ENCODE measurements at places on chromosomes 5 and 9. TPM values are rescaled to one million over a fixed set of nuclear protein-coding genes. Genes with fewer than 3 reads are reported as not detected.
A peak's percentile ranks its signal among the peaks of the same experiment; 100 is the strongest.

GRCh38 chr5:82519558-82519957, 241.4 kb upstream of the RPS23 start:
- no peaks in the 10 kb centered on the region for H3K4me1 ChIP-seq
- no peak overlapping the region for H3K4me3 ChIP-seq
- H3K27me3 ChIP-seq, result no peaks in the 10 kb centered on the region
- no peaks in the 10 kb centered on the region for H3K36me3 ChIP-seq
- no peak overlapping the region for H3K27ac ChIP-seq

GRCh38 chr5:35859101-35859661, 2.5 kb downstream of the IL7R start:
- peak overlapping the region; percentile 16 for H3K4me3 ChIP-seq
- no peaks in the 10 kb centered on the region for H3K27me3 ChIP-seq
- no peaks in the 10 kb centered on the region for H3K4me1 ChIP-seq
- H3K36me3 ChIP-seq, result no peaks in the 10 kb centered on the region

- no peak for DNase-seq
- H3K27ac ChIP-seq, result no peak overlapping the region
- H3K4me3 ChIP-seq, result no peak overlapping the region
Measured at GRCh38 chr9:71814226-71814625, 45.9 kb upstream of the CEMIP2 start.

GRCh38 chr5:17123010-17123409, 94.4 kb upstream of the BASP1 start:
- peak; percentile 45 for DNase-seq
- no peak overlapping the region for H3K4me3 ChIP-seq
- no peaks in the 10 kb centered on the region for H3K27me3 ChIP-seq
- H3K36me3 ChIP-seq, result no peaks in the 10 kb centered on the region

- H3K4me1 ChIP-seq, result no peaks in the 10 kb centered on the region
- no peak overlapping the region for H3K4me3 ChIP-seq
- no peaks in the 10 kb centered on the region for H3K27me3 ChIP-seq
- no peaks in the 10 kb centered on the region for H3K36me3 ChIP-seq
Measured at GRCh38 chr5:107937204-107937603, 266.5 kb upstream of the EFNA5 start.

- no peak overlapping the region for H3K4me3 ChIP-seq
- H3K27me3 ChIP-seq, result no peaks in the 10 kb centered on the region
- DNase-seq, result no peak
- H3K36me3 ChIP-seq, result no peaks in the 10 kb centered on the region
- no peaks in the 10 kb centered on the region for H3K4me1 ChIP-seq
Measured at GRCh38 chr5:60208716-60209115, 315.2 kb upstream of the PDE4D start.

- H3K4me1 ChIP-seq, result no peaks in the 10 kb centered on the region
- no peak for DNase-seq
- H3K36me3 ChIP-seq, result no peaks in the 10 kb centered on the region
- H3K4me3 ChIP-seq, result no peak overlapping the region
Measured at GRCh38 chr9:116891424-116891823, 204.3 kb downstream of the TRIM32 start.

DNA sequence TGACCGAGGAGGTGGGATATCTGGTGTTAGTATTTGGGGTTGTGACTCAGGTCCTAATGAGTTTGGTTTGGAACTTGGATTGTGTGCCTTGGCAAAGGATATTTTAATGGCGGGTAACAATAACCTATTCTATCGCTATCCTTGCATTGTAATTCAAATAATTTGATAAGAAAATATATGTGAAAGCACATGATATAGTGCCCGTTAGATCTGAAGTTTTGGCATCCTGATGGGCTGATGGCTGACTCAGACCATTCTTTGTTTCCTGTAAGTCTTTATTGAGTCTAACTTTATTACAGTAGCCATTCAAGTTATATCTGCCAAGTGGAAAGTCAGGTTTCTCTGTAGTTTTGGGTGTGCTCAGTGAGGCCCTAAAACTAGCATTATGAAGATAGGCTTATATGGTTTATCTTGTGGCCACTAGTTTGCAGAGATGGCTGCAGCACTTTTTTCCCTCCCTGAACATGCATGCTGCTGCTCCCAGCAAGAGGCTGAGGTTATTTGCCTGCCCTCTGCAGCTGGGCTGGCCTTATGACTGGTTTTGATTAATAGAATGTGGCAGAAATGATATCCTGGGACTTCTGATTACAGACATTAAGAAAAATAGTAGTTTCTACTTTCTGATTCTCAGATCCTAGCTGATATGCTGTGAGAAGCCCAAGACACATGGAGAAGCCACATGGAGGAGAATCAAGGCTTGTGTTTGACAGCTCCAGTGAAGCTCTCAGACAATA, 46.6 kb downstream of the CFAP95 start:
- H3K27ac ChIP-seq, result no peak overlapping the region
- DNase-seq, result no peak
- no peaks in the 10 kb centered on the region for H3K27me3 ChIP-seq
- no peaks in the 10 kb centered on the region for H3K4me1 ChIP-seq

DNA sequence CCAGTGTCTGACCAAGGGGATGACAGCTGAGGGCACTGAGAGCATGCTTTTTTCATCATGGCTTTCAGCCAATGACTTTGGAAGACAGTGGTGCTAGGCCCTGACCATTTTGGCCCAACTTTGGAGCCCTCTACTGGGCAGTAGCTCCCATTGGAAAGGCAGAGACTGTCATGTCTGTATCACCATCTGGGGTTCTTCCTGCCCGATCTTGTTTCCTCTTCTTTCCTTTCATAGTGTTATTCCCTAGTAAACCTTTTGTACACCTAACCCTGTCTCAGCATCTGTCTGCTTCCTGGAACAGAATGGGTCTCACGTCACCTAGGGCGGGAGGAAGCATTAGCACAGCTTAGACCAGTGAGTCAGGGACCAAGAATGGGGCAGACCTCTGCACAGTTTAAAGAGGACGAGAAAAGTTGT, 97.4 kb upstream of the MAST4 start:
- H3K27ac ChIP-seq, result no peak overlapping the region
- DNase-seq, result no peak
- H3K27me3 ChIP-seq, result no peaks in the 10 kb centered on the region
- no peaks in the 10 kb centered on the region for H3K4me1 ChIP-seq

- peaks cover 16% of the 10 kb centered on the region for H3K36me3 ChIP-seq
- H3K27me3 ChIP-seq, result no peaks in the 10 kb centered on the region
- H3K4me3 ChIP-seq, result no peak overlapping the region
- H3K27ac ChIP-seq, result peak overlapping the region; percentile 82
- DNase-seq, result peak; percentile 67
Measured at GRCh38 chr5:65811885-65812284, 89.9 kb downstream of the NLN start.

DNA sequence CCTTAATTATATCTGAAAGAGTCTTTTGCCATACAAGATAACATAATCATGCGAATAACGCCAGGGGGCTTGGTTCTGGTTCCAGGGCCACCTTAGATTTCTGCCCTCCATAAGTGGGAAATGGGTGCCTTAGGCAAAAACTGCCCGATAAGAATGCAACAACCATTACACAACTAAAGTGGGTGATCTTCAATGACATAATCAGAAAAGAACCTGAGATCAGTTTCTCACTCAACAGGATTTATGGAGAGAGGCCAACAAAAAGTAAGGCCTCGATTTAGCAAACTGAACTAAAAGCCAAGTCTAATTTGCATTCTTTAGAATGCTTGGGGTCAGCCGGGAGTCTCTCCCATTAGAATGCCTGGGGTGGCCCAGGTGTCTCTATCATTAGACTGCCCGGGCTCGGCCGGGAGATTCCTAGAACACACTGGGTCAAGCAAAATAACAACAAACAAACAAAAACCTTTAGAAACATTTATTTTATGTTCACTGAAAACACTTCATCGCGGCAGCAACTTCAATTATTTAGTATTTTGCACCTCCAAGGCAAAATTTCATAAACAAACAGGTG, 194.8 kb downstream of the AUH start:
- no peaks in the 10 kb centered on the region for H3K27me3 ChIP-seq
- H3K36me3 ChIP-seq, result no peaks in the 10 kb centered on the region
- no peak overlapping the region for H3K4me3 ChIP-seq

- no peak for DNase-seq
- no peak overlapping the region for H3K4me3 ChIP-seq
- no peak overlapping the region for H3K27ac ChIP-seq
- H3K36me3 ChIP-seq, result peaks cover 13% of the 10 kb centered on the region
- H3K4me1 ChIP-seq, result no peaks in the 10 kb centered on the region
Measured at GRCh38 chr9:7166074-7166473, 408.3 kb downstream of the KDM4C start.

DNA sequence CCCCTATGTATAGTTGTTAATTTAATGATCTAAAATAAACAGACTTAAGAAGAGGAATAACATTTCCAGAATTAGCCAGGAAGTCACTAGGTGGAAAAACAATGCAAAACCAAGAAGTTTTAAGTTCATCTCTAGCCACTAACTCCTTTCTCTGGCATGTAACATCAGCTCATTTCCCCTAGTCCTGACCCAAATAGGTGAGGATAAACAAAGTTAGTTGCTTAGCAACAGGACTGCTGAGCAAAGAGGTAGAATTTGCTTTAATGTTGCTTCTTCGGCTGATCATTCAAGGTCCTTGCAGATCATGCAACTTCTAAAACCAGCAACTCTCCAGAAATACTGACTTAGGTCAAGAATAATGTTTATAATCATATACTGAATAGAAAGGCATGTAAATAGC, 675.8 kb downstream of the CETN3 start:
- H3K27ac ChIP-seq, result no peak overlapping the region
- H3K36me3 ChIP-seq, result no peaks in the 10 kb centered on the region
- H3K27me3 ChIP-seq, result no peaks in the 10 kb centered on the region
- H3K4me3 ChIP-seq, result no peak overlapping the region
- peaks cover 8% of the 10 kb centered on the region for H3K4me1 ChIP-seq

DNA sequence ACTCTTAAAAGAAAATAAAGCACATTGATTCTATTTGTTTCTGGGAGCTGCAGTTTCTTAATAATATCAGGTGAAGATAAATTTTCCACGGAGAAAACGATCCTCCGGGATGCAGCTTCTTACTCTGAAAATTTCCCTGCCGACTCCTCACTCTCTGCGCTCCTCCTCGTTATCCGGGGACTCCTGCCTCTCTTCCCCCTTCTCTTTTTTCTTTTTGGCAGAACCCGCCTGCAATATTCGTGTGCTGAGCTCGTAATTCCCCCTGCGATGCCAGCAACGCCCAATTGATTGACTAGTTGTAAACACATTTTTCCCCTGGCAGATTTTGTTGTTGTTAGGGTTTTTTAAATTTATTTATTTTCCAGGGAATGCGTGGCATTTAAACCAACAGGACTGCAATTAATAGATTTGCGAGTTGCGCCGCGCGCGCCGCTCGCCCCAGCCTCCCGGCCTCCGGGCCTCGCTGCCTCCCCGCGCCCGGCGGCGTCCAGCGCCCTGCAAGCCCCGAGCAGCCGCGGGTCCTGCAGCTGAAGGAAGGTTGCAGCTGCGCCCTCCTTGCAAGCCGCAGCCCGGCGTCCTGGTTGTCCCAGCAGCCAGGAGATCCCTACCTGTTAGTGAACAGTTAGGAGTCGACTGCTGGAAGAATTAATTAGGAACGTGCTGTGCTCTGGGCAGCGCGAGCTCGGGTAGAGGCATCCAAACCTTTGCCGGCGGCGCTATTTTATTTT, 2.2 kb downstream of the NTNG2 start:
- H3K4me3 ChIP-seq, result peak overlapping the region; percentile 89
- peaks cover 99% of the 10 kb centered on the region for H3K27me3 ChIP-seq
- H3K36me3 ChIP-seq, result no peaks in the 10 kb centered on the region
- H3K4me1 ChIP-seq, result peaks cover 29% of the 10 kb centered on the region
- DNase-seq, result no peak

DNA sequence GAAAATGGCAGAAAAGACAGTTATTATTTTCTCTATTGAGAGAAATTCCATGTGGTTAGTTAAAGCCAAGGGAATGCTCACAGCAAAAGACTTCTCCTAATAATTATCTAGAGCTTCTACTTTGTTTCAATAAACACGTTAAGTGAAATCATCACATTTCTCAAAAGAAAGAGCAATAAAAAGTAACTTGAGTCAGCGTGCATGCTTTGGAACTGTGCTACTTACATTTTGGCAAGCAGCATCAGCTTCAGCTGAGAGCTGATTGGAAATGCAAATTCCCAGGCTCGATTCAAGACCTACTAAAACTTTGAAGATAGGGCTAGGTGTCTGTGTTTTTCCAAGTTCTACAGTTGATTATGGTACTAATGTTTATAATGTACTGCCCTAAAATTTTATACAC, 132.1 kb downstream of the CDH18 start:
- H3K27me3 ChIP-seq, result no peaks in the 10 kb centered on the region
- H3K27ac ChIP-seq, result no peak overlapping the region
- H3K4me1 ChIP-seq, result no peaks in the 10 kb centered on the region
- DNase-seq, result no peak

- no peaks in the 10 kb centered on the region for H3K4me1 ChIP-seq
- H3K27me3 ChIP-seq, result no peaks in the 10 kb centered on the region
- no peak overlapping the region for H3K27ac ChIP-seq
- no peak overlapping the region for H3K4me3 ChIP-seq
- no peaks in the 10 kb centered on the region for H3K36me3 ChIP-seq
- DNase-seq, result no peak
Measured at GRCh38 chr9:16950051-16950450, 79.6 kb upstream of the BNC2 start.

DNA sequence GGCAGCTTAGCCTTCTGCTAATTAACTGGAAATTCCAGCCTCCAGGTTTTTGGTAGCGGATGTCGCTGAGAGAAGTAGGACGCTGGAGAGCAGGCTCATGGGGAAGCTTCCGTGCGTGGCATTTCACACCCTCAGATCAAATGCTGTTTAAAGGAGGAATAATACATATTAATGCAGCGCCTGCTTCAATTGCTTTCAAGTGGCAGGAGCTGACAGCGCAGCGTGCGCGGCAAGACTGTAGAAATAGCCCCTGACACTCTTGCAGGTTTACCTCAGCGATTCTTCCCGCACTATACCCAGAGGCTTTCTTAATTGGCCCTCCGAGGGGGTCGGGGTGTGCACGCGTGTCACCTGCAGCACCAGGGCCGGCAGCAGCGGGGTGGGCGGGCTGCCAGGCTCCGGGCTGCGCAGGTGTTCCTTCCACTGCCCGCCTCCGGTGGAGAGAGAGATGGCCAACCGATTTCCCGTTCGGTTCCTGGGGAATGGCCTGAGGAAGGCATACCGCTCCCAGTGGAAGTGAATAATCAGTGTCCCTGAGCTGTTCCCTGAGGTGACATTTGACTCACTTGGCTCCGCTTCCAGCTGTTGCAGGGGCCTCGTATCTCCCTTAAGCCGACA, 427.9 kb downstream of the KCTD16 start:
- H3K36me3 ChIP-seq, result no peaks in the 10 kb centered on the region
- H3K4me1 ChIP-seq, result peaks cover 7% of the 10 kb centered on the region
- no peak overlapping the region for H3K27ac ChIP-seq
- peak; percentile 64 for DNase-seq
- H3K4me3 ChIP-seq, result peak overlapping the region; percentile 0

DNA sequence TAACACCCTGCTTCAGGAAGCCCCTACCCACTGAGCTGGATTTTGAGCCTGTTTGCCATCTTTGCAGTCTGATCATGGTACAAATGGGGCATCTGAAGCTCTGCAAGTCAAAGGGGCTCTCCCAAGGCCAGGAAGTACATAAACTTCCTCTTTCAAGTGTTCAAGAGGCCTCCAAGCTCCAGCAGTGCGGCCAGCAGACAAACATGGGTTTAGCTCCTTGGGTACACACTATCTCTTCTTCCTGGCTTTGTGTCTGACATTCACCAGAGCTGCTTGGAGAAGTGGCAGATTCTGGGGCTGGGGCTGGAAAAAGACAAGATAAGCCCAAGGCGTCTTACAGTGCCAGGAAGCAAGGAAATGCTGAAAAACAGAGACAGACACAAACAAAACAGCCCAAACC, 34.1 kb downstream of the LAMC3 start:
- DNase-seq, result no peak
- no peak overlapping the region for H3K27ac ChIP-seq
- H3K4me3 ChIP-seq, result no peak overlapping the region
- H3K27me3 ChIP-seq, result no peaks in the 10 kb centered on the region
- H3K4me1 ChIP-seq, result peaks cover 6% of the 10 kb centered on the region
- no peaks in the 10 kb centered on the region for H3K36me3 ChIP-seq

Gene CDH9
- 2.0 TPM for total RNA-seq

Gene KIF4B
- not detected for total RNA-seq

Gene RANBP3L
- 2.9 TPM for total RNA-seq

Data from stomach (tissue), 19 donors.